Skeletal muscle cell (primary cell): ENCODE measurements at places on chromosomes 4 and X.

- no peak for DNase-seq
Measured at GRCh38 chrX:86028681-86029080, 18.7 kb downstream of the CHM start.

DNA sequence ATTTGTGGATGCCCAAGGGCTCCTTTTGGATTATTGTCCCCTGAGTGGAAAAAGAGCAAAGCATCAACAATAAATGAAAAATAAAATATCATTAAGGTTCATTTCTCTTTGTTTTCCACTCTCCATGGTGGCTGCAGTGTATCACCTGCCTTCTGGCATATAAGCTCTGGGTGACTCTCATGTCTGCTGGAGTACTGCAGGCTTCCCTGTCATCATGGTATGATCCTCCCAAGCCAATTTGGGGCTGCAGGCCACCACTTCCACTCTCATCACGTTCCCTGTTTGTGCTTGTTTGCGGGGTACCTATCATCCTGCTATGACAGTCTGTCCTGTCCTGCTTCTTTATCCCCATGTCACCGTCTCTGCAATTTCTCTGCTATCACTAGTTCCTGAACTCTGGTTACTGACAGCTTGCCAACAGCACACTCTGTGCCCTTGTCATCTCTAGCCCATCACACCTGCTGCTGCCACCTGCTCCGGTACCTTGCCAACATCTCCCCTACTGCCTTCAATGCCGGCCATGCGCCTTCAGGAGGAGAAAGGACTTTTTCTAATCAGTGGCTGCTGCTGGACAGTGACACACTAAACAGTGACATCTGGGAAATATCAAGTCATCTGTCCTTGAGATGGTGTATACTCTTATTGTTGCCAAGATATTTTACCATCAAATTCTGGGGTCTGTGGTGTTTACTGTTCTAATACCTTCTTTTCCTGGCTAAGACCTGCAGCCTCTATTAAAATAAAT is 23.0 kb upstream of the FGF5 start:
- no peak for DNase-seq

GRCh38 chrX:117301086-117301485 is 815.5 kb downstream of the KLHL13 start:
- DNase-seq: no peak

DNA sequence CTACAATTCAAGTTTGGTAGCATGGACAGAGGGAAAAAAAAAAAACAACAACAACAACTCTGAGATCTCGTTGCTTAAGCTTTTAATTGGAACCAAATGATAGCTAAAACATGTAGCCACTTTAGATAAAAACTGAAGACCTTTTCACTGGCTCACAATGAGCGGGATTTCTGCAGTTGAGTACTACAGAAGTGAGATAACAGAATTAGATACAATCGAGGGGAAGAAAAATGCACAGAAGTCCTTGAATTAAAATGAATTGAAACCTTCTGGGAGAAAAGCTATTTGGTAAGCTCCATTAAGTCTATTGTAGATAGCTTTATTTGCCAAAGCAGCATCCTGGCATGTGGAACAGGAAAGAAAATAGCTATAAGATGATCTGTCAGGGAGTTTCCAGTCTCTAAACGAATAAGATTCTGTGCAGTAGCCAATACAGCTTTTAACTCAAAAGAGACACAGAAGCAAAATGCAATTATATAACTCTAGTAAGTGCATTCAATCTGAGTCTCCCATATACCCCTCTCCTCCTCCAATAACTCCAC is 248.5 kb downstream of the ENOX2 start:
- no peak for DNase-seq

DNA sequence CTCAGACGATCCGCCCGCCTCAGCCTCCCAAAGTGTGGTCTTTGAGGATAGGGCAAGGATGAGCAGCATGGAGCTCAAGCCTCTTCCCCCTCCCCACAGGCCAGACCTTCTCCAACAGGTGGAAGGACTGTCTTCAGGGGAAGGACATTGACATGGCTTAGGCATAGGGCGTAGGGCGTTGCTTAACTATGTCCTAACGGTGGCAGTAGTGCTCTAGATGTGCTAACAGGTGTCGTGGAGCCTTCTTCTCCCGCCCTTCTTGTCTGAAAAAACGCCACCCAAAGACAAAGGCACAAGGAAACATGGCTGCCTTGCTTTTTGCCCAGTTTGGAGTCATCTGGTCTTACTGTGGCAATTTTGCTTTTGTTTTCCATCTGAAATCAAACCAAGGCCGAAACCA is 219.8 kb downstream of the OR13H1 start:
- no peak for DNase-seq

GRCh38 chrX:22392133-22392948 is 119.6 kb downstream of the CBLL2 start:
- no peak for DNase-seq

DNA sequence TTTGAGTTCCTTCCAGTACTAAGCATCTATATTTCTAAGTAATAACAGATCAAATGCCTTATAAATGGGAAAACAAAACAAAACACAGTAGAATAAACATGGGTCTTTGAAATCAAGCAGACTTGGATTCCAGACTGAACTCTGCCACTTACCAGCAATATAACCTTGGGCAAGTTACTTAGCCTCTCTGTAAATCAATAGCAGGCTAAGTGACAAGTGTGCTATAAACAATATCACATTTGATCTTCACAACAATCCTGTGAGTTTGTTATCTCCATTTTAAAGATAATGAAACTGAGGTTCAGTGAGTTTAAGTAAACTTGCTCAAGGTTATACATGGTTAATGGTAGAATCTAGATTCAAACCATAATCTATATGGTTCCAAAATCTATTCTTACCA is 165.8 kb downstream of the GPC3 start:
- DNase-seq: no peak

DNA sequence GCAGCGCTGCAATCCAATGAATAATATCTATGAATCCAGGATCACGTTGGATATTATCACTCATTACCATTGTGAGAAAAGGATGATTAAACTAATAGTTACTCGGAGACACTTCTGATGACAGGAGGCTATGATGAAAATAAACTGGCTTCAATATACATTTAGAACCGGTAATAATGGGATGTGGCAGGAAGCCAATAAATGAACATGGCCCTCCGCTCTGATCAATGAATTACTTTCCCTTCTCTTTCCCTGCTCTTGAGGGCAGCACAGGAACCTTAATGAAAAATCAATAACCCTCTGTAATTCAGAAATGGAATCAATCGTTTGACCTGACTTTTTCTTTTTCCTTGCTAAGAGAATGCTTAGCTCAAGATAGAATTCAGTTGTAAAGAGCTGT is 103.9 kb upstream of the PAQR3 start:
- no peak for DNase-seq

DNA sequence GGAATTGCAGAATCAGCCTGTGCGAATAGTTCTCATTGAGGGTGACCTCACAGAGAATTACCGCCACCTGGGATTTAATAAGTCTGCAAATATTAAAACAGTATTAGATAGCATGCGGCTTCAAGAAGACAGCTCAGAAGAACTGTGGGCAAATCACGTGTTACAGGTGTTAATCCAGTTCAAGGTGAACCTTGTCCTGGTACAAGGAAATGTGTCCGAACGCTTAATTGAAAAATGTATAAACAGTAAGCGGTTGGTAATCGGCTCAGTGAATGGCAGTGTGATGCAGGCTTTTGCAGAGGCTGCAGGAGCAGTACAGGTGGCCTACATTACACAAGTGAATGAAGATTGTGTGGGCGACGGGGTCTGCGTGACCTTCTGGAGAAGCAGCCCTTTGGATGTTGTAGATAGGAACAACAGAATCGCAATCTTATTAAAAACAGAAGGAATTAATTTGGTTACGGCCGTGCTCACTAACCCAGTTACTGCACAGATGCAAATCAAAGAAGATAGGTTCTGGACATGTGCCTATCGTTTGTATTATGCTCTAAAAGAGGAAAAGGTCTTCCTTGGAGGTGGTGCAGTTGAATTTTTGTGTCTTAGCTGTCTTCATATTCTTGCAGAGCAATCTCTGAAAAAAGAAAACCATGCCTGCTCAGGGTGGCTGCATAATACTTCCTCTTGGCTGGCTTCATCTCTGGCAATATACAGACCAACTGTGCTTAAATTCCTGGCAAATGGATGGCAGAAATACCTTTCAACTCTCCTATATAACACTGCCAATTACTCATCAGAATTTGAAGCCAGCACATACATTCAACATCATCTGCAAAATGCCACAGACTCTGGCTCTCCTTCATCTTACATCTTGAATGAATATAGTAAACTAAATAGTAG is 10.7 kb downstream of the BBS12 start:
- DNase-seq: no peak

DNA sequence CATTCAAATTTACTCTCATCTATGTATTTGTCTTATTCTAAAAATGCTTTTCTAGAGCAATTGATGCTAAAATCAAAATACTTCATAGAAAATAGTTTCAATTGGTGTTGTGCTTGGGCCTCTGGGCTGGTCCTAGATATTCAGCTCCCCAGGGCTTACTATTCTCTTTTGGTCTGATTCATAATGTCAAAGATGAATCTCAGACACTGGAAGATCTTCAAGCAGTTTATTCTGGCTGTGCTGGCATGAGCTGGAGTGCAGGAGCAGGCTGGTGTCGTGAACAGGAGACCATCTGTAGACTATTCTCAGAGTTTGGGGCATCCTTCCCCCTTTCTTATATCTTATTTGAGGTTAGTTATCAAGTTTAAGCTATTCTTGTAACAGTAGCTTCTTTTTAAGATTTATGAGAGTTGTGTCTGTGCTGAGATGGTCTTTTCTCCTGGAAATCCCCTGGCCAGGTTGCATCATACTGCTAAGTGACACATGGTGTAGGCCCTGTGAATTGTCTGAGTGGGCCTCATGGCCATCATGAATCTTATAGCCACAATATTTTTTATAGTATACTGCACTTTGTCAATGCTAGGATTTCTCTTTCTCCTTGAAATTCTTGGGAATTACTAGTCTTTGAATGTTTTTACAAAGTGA is 1624.0 kb upstream of the IGFBP7 start:
- DNase-seq: no peak

GRCh38 chrX:151754641-151755215 is 20.2 kb downstream of the CNGA2 start:
- peak; percentile 7 for DNase-seq
